Cardiac muscle cell (in vitro differentiated cells and primary cell): ENCODE measurements at places on chromosomes 1 and 21.
A peak's percentile ranks its signal among the peaks of the same experiment; 100 is the strongest.

DNA sequence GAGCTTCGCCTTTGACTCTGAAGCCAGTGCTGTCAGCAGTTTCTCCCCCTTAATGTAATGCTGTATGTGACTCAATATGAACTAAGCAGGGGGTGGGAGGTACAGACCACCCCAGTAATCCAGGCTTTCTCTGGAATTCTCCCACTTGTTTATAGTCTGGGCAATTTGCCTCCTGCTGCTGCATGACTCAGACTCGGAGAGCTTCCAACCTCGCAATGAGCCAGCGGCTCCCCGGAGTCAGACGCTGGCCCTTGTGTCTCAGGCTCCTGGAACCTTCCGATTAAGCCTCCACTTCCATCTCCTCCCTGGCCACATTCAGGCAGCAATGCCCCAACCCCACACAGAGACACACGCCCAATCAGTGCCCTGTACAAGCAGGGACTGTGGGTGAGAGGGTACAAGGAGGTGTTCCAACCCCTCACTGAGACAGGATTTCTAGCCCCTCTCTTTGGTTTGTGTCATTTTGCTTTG, 471.7 kb upstream of the VAMP3 start:
- DNase-seq = peak; percentile 96

- no peak for DNase-seq
Measured at GRCh38 chr1:198794498-198794897, 155.7 kb downstream of the PTPRC start.

GRCh38 chr1:112991402-112992120, 35.6 kb upstream of the SLC16A1 start:
- no peak for DNase-seq

GRCh38 chr1:248576260-248576980, 1.9 kb upstream of the OR2T34 start:
- no peak for DNase-seq

DNA sequence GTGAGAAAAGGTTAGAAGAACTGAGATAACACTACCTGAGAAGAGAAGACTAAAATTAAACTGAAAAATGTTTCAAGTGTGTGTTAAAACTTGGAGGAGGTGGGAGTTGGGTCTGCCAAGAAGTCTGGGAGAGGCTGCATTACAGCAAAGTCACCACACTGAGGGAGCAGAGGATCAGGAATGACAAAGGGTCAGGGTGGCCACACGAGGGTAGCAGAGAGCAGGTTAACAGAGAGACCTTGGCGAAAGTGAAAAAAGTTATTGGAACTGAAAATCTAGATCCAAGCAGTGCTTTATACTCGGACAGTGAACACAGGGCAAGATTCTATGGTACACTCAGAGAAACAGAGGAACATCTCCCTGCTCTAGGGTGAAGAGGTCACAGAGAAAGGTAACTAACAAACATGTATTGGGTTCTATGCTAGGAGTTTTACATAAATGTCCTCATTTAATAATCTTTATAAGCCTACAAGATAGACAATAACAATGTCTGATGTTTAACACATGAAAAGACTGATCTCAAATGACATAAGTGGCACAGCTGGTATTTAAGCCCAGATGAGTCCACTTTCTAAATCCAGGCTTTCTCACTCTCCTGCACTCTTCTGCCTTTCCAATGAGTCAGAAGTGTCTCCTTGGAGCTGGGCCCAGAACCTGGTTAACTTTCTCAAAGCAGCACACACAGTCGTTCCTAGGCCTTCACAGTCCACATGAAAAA, 10.3 kb upstream of the CADM3 start:
- DNase-seq = peak; percentile 91

GRCh38 chr1:178630417-178630816, 94.6 kb upstream of the RALGPS2 start:
- DNase-seq = peak; percentile 34

GRCh38 chr1:175481126-175482070, 262.0 kb downstream of the TNR start:
- peak; percentile 54 for DNase-seq

GRCh38 chr1:115717541-115717940, 51.0 kb downstream of the CASQ2 start:
- peak; percentile 61 for DNase-seq

DNA sequence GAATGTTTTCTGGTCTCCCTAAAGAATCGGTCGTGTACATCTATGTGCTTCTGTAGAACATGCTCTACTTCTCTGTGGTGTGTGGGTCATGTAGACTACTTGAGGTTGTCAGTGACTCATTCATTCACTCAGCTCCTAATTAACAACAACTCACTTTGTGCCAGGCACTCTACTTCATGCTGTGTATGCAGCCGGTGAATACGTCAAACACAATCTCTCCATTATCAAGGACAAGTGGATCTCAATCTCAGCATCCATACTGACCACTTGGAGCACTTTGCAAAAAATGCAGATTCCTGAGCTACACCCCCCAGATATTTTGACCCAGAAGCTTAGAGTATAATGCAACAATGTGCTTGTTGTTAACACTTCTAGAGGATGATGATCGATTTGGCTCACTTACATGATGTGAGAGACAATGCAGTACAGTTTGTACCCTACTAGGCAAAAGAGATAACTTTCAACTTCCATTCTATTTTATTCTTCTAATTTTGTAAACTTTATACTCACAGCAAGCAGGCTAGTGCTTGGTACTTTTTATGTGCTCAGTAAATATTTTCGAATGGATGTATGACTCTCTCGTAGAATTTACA, 508.6 kb upstream of the ADAMTS5 start:
- peak; percentile 62 for DNase-seq

DNA sequence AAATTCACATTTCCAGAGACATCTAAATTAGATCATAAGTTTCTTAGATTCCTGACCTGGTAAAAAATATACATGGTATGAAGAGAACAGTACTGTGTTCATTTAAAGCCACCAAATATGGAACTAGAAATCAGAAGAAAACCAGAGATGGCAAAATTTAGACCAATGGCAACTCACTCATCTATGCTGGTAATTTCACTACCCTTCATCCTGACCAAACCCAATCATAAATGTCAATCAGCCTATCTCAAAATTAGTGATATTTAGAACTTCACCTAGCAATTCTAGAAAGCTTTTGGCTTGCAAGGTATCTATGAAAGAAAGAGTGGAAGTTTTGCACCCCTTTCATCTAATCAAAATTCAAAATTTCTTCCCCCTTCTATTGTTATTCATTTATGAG, 107.7 kb downstream of the NIBAN1 start:
- no peak for DNase-seq

DNA sequence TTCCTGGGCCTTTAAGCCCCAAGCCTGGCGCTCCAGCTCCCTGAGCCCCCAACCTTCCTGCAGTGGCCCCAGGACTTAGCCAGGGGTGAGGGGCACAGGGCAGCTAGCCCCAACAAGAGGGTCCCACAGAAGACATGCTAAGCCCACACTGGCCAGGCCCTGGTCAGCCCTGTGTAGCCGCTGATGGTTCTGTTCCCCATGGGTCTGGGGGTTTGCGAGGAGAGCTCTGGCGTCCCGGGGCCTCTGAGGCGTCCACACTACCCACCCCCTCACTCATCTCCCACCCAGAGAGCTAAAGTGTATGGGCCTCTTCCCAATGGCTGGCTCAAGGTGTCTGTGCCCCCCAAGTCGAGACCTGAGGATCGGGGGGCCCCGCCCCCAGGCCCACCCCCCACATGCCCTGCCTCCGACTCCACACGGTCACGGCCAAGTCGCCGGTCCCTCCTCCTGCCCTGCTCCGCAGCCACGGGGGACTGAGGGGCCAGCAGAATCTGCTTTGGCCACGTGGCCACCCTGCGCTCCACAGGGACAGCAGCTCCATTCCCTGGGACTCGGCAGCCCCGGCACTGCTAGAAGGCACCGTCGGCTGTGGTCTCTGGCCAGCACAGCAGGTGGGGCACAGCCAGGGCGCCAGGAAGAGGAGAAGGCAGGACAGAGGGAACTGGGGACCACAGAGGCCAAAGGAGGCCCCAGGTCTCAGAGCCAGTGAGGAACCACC, 7.8 kb downstream of the TNFRSF18 start:
- DNase-seq = no peak

DNA sequence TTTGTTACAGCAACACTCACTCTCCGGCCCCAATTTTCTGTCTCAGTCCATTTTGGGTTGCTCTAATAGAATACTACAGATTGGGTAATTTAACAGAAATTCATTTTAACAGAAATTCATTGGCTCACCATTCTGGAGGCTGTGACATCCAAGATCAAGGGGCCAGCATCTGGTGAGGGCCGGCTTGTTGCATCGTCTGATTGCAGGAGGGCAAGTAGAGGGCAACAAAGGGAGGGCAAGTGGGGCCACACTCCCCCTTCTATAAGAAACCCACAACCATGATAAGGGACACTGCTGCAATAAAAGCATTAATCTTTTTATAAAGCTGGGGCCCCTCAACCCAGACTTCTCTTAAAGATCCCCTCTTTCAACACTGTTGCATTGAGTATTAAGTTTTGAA, 260.1 kb upstream of the TMPRSS15 start:
- no peak for DNase-seq

- DNase-seq = peak; percentile 22
Measured at GRCh38 chr1:58857680-58858673, 74.1 kb upstream of the JUN start.

DNA sequence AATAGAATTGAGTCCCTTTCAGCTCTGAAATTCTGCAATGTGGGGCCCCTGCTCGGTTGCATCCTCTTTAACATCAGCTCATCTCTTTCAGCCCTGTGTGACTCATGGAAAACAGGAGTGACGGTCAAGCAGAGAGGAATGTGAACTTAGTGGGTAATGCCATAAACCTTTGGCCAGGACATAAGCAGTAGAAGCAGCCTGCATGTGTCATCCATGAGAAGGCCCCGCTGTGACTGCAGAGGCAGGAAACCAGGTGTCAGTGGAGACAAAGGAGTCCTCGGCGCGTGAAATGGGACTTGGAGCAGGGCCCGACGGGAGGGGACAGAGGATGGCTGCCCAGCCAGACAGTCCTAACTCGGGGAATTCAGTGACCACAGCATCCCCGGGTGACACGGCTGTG, 21.1 kb upstream of the EPHB2 start:
- no peak for DNase-seq

GRCh38 chr1:32741413-32742198, 39.0 kb upstream of the SYNC start:
- DNase-seq = no peak

- no peak for DNase-seq
Measured at GRCh38 chr1:222454782-222455181, 93.1 kb downstream of the HHIPL2 start.

DNA sequence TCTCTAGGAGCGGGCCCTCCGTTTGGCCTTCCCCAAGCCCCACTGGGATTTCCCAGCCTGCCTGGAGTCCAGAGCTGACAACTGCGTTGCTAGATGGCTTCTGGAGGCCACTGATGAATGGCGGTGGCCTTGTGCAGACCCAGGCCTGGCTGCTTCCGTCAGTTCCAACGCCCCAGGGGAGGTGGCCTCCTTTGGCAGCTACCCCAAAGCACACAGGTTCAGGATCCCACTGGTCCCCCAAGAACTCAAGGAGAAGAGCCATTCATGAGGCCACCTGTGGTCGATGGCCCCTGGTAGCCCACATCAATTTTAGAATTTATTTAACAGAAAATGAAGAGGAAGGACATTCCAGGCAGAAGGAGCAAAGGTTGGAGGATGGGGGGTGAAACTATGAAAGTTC, 85.2 kb downstream of the LACTBL1 start:
- DNase-seq = no peak

DNA sequence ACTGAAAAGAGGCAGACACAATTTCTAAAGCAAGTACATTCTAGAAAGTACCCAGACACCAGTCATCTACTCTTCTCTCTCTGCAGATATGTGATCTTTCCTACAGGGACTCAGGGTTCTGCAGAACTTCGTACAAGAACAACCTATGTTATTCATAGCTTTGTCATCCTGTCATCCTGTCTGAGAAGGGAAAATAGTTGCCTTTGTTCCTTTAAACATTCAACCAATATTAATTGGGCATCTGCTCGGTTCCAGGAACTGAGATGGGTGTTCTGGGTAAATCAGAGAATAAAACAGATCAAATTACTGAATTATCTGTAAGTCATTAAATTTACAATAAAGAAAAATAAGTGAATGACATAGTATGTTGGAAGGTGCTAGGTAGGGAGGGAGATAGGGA, 504.9 kb downstream of the MATN1 start:
- DNase-seq = no peak

GRCh38 chr1:179229214-179230140, at the start of gene ABL2:
Gene ABL2, minus strand, starts transcription at chr1:179229677. Its CDS starts 280 bp downstream, at chr1:179229397.
- peak; percentile 47 for DNase-seq

GRCh38 chr1:42822800-42823392, 5.7 kb upstream of the SVBP start:
- peak; percentile 69 for DNase-seq

- DNase-seq = no peak
Measured at GRCh38 chr1:67110352-67110751, 24.4 kb downstream of the C1orf141 start.

- no peak for DNase-seq
Measured at GRCh38 chr1:33547576-33547975, 75.1 kb downstream of the ZSCAN20 start.

DNA sequence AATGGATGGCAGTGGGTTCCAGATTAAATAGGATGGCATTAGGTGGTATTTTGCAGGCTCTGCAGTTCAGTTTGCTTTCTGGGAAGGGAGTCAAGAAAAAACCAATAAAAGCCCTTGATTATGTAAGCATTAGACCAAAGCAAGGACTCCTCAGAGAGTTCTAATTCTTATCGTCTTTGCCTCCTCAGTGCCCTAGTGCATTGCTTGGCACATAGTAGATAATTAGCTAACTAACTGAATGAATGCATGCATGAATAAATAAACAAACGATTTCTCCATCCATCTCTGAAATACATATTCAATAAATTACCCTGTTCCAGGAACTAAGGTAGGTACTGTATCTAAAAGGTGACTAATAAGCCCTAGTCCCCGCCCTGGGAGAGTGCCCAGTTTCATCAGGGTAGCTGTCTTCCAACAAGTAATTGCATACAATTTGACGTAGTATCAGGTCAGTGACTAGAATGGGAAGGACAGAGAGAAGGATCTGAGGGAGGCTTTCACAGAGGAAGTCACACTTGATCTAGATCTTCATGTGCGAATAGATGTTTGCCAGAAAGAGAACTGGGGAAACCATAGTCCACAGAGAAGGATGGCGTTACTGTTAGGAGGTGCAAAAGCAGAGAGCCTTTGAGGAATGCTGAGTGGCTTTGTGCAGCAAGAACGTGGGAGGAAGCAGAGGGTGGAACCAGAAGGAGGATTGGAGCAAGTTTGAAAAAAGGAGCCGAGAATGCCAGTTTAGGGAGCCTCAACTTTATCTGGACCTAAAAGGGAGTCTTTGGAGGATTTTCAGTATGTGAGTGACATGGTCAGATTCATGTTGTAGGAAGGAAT, 111.4 kb downstream of the TBX19 start:
- no peak for DNase-seq

DNA sequence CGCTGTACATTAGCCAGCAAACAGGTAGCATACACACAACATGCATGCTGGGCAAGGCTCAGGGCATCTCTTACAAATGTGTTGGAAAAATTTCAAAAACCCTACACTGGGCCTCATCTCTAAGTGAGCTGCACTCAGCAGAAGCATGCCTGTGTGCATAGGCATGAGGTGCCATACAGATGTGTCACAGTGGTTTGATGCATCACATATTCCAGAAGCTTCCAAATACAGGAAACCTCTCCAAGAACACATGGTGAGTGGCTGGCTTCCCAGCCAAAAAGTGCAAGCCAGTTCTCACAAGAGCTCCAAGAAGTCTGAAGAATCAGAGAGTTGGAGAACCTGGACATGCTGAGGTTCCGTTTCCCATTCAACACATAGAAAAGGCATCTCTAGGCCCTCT, 58.3 kb downstream of the CD46 start:
- DNase-seq = peak; percentile 44
